ENCODE measurements at places on chromosomes 7 and 10.

DNA sequence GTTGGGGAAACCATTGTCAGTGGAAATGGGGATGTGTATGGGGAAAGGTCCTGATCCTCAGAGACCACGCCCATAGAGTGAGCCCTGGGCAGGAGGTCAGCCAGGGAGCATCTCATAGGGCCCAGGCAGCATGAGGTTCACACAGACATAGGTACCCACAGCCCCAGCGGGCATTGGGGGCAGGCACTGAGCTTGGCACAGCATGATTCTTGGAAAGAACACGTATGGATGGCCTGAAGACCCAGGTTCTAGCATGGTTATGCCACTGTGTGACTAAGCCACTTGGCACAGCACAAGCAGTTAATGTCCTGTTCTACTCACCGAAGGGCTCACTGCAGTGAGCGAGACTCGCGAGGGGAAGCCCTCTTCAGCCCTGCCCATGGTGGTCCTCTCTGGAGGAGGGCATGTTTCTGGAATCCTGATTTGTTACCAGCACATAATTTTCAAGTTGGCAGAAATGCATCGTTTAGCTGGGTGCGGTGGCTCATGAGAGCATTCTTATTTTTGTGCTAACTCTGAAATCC is 125.2 kb downstream of the UBE2H start:
- no peak for DNase-seq

- DNase-seq: no peak
Observed at GRCh38 chr7:17709599-17709998, 230.7 kb downstream of the SNX13 start.

DNA sequence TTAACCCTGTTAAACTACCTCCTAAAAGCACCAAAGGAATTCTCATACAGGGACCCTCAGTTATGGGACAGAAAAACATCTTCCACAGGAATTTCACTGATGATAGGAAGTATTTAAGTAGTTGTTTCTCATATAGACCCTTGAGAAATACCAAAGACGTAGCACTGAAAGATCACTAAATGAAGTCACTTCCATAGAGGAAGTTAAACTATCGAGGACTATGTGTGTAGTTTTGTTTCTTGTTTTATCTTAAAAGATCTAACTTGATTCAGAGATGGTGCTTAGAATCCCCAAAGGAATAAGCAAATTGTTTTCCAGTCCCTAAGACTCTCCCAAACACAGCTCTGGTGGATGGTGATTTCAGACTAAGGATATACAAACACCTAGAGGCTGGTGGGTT is 94.8 kb upstream of the AFAP1L2 start:
- no peak for DNase-seq

DNA sequence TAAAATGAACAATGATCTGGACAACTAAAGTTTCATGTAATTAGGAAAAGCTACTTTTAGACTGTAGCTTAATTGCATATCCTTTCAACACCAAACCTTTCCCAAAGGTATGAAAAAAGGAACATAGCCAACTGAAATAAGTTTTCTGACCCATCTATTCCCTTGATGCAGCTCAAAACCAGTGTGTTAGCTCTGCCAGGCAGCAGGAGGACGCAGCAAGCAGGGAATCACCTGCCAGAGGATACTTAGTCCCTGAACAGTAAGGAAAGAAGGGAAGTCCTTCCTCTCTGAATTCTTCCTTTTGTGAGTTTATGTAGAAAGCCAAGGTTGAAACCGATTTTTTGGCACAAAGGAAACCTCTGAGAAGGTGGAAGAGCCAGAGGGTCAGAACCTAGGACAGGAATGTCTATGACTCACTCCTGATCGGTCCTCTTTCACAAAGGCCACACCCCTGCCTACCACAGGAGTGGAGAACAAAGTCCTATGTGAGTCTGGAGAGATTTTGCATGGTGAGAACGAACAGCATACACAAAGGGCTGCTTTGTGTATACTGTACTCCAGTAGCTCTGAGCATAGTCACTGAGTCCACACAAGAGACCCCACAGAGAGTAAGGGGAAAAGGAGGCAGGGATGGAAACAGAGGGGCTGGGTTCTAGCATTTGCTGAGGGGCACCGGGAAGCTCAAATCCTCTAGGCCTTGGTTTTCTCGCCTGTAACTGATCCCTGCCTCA is 68.8 kb upstream of the GSDME start:
- DNase-seq: no peak

DNA sequence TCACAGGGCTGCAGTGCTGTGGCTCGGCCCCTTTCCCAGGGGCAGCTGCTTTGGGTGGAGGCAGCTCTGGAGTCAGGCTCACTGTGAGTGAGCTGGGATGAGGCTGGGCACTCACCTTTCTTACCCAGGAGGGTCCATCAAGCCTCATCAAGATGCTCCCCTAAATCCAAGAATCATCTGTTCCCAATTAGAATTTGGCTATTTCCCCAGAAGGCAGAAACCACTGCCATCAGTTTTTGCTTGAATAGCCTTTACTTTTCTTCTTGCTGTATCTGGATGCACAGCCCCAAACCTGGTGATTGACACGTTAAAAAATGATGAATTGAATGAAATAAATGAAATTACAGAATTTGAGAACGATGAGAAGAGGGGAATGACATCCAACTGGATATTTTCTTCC is 74.3 kb upstream of the LYZL1 start:
- DNase-seq: no peak
